ENCODE measurements at places on chromosomes 1 and 21. TPM values are rescaled to one million over a fixed set of nuclear protein-coding genes. Genes with fewer than 3 reads are reported as not detected.

The NHLH1 gene
- 0.42 TPM for total RNA-seq

The DTL gene
- total RNA-seq: 82.1 TPM

The LCE3D gene
- not detected for total RNA-seq

The PTPRU gene
- 0.89 TPM for total RNA-seq

The TCHH gene
- 0.05 TPM for total RNA-seq

The AMY2A gene
- not detected for total RNA-seq

The PEAR1 gene
- total RNA-seq: not detected

- no peak for DNase-seq
Observed at GRCh38 chr1:85449356-85449755, 15.6 kb downstream of the DDAH1 start.

DNA sequence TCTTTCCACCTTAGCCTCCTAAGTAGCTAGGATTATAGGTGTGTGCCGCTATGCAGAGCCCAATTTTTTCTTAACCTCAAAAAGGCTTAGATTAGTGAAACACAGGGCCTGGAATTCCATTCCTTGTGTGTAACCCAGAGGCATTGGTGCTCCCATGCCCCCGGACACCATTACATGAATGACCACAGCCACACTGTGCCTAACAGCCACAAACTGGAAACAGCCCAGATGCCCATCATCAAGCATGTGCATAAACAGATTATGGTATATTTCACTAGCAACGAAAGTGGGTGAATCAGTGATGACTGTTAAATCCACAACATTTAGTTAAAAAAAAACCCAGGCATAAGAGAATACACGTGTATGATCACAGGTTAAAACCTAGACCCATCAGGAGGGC, 24.4 kb downstream of the ADAM30 start:
- no peak for DNase-seq

DNA sequence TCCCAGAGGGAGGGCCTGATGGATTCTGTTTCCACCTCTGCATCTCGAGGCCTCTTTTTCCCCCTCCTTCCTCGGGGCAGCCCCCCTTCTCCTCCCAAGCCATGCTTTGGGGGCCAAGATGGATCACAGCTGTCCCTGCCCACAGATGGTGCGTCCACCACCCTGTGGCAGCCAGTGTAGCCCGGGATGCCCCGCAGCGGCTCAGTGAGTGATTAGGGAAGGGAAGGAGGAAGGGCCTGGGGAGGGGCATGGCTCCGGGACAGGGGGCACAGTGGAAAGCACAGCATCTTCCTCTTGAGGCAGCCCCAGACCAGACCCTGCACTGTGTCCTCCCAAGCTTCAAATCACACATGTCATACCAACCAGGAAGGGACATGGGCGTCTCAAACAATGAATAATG, 622.4 kb downstream of the MATN1 start:
- no peak for DNase-seq

DNA sequence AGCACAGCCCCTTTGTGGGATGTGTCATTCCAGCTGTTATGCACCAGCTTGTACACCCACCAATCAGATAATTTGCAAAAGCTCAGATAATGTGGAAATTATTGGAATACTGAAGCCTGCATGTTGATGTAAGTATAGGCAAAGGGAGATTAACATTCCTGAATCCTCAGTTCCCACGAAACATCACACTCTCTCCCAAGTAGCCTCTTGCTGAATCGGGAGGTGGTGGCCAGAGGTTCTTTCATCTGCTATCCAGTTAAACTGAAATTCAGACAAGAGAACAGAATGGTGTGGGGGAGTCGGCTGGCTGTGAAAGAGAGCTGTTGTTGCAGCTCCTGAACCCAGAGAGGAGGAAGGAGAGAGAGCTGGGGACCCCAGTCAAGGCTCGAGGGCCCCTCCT, 170.9 kb downstream of the ZBTB18 start:
- no peak for DNase-seq

DNA sequence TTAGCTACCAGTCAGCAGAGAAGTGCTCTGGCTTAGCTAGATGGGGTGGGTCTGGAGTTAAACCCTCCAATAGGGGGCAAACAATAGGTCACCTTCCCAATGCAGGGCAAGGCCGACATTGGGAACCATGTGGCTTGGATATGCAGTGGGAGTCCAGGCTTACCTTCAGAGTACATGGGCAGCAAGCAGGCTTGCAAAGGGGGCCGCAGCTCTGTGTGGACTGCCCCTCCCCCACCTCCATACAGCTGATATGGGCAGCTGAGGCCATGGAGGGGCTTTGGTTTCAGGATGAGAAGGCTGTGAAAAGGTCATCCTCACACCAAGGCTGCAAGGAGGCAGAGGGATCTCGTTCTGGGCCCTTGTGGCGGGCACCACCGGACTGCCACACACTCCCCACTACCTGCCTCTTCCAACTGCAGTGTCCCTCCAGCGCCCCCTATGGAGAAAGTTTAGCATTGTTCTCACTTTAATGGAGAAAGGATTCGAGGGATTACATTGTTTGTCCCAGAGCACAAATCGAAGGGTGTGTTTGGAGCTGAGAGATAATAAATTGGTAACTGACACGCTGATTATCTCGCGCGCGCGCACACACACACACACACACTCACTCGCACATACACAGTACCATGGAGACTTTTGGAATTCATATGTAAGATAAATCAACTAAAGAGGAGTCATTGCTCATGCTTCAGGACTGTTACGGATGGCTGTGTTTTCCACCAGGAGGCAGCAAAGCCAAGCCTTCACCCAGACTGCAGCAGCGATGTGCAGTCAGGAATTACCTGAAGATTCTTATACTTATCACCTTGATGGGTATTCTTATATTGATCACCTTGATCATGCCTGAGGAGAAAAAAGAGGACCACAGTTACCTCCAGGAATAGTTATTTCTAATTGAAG, 7.0 kb upstream of the SMCP start:
- peak; percentile 14 for DNase-seq

DNA sequence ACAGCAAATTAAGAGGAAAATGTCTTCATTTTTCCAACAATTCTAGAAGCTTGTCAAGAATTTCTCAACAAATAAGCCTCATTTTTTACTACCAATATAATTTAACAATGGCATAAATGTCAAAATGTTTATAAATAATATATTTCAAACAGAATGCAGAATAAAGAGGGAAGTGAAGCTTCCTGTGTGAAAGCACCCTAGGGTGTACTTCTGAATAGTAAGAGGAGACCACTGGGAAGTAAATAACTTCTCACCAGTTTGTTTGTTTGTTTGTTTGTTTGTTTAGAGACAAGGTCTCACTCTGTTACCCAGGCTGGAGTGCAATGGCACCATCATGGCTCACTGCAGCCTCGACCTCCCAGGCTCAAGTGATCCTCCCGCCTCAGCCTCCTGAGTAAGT, 244.3 kb downstream of the SLC45A1 start:
- no peak for DNase-seq

- no peak for DNase-seq
Observed at GRCh38 chr1:226397955-226398636, 9.8 kb downstream of the PARP1 start.

DNA sequence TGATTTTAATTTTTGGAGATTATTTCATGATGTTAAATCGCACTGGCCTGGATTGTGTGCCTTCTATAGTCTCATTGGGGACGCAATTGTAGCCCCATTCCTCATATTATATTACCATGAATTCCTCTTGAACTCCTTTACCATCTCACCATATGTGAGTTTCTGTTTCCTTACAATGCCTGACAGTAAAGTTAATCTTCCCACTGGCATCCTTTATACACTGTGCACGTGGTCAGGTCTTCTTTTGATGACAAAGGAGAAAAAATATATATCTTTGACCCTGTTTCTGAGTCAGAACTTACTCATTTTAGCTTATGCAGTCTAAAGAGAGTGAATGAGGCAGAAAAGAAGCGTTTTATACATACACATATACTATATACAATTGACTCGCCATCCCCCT, 774 bp upstream of the ABL2 start:
- DNase-seq: no peak

GRCh38 chr1:196594700-196595099, 13.5 kb downstream of the KCNT2 start:
- no peak for DNase-seq

DNA sequence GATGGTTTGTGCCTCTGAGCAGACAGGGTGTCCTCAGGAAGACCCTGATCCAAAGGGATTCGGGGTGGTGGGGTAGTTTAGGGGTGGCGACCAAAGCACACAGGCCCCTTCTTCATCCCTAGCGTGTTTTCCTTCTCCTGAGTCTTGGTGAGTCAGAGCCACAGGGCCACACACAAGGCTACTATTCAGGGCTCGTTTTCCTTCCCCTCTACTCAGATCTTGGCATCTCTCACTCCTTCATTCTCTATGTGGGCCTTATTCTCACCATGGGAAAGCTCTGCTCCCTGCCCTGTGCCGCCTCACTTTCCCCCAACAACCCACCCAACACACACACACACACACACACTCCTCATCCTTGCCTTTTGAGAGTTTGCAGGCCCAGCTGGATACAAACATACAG, 43.6 kb upstream of the WNT2B start:
- DNase-seq: no peak

DNA sequence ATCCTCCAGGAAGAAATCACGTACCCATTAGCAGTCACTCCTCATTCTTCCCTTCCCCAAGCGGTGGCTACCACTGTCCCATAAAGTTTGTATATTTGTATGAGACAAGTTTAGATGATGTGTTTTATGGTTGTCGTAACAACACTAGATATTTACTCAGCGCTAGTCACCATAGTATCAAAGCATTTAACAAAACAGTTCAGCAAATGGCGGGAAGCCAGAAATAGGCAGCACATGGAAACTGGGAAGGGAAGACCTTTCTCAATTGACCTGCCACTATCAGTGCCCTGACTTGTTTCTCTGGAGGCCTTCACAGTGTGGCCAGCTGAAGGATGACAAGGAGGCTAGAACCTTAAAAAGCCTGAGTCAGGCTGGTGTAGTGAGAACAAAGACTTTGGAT, 31.1 kb downstream of the CNST start:
- DNase-seq: no peak

GRCh38 chr1:205068001-205068400, 16.3 kb downstream of the TMEM81 start:
- no peak for DNase-seq

DNA sequence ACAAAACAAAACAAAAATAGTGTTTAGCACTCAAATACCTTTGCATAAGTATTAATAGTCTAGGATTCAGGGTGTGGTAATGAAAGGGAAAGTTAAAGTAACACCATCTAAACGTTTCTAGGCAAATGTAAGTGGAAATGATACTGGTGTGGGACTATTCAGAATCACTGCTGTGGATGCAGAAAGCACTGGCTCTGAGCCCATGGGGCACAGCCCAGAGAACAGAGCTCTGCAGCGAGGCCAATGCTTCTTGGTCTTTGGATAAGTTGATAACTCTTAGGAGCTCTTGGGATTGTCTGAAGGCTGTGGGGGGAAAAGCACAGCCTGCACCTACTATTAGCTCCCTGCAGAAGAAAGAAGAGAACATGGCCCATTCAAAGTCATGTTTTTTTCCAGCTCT, 21.4 kb upstream of the DNM3 start:
- no peak for DNase-seq

GRCh38 chr21:14685568-14685967, 139.5 kb upstream of the SAMSN1 start:
- no peak for DNase-seq

- no peak for DNase-seq
Observed at GRCh38 chr1:33548319-33548718, 75.9 kb downstream of the ZSCAN20 start.

DNA sequence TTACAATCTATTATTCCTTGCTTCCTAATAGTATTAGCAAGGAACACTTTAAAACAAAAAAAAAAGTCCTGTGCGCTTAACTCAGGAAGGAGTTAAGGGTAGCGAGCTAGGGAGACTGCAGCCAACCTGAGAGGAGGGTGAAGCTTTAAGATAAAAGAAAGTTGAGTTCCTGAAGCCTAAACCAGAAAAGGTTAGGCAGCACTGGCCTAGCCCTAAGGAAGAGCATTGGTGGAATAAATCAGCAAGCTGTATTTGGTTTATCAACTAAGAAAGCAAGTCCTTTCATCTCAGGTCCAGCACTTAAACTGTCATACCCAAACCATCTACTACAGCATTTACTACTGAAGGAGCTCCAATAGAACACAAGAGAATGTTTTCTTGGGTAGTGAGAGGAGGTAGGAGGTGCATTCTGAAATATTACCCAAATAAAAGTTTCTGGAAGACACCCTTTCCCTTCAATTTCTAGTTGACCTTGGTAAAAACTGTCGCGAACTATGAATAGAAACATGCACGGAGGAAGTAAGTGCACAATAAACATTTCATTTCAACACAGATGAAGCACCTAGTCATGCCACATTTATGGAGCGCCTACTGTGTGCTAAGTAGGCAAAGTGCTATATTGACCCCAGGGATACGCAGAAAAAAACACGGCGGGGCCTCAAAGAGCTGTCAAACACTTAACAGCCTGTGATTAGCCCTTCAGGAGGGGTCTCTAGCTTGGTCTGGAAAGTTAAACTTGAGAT, 1.3 kb downstream of the GLRX2 start:
- no peak for DNase-seq

GRCh38 chr1:169163059-169163458, 56.6 kb downstream of the ATP1B1 start:
- DNase-seq: peak; percentile 27

GRCh38 chr1:215794156-215794555, 227.1 kb downstream of the KCTD3 start:
- no peak for DNase-seq

DNA sequence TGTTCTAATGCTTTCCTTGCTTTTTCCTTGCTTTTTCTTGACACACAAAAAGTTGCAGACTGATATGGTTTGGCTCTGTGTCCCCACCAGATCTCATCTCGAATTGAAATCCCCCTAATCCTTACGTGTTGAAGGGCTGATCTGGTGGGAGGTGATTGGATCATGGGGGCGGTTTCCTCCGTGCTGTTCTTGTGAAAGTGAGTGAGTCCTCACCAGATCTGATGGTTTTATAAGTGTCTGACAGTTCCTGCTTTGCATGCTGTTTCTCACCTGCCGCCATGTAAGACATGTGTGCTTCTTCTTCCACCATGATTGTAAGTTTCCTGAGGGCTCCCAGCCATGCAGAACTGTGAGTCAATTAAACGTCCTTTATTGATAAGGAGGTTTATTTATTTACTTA, 11.3 kb downstream of the SPATA17 start:
- no peak for DNase-seq

Data from activated CD4-positive, alpha-beta T cell treated with anti-CD3 and anti-CD28 coated beads for 36 hours (primary cell).